Iris pigment epithelial cell (primary cell): ENCODE measurements at places on chromosomes 7 and 10.
A peak's percentile ranks its signal among the peaks of the same experiment; 100 is the strongest.

GRCh38 chr10:33234831-33235237 is 99.6 kb downstream of the NRP1 start:
- no peak for DNase-seq

GRCh38 chr10:29926693-29927048 is 132.7 kb downstream of the JCAD start:
- peak; percentile 73 for DNase-seq

DNA sequence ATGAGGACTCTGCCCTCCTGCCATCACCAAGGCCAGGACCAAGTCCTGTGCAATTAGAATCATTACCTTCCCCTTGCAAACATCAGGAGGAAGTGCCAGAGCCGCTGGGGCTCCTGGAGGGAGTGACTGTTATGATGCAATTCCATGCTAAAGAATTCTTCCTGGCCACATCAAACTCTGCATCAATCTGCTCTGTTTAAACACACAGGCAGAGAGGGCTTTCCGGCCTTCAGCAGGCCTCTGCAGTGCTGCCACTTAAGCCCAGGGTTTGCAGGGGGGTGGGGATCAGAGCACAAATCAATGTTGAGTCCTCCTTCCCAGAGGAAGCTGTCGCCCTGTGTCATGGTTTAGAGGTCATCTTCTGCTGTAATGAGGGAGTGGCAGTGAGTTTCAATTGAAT is 58.1 kb downstream of the CTBP2 start:
- peak; percentile 86 for DNase-seq

- DNase-seq = no peak
Measured at GRCh38 chr10:67308912-67309311, 383.1 kb downstream of the LRRTM3 start.

DNA sequence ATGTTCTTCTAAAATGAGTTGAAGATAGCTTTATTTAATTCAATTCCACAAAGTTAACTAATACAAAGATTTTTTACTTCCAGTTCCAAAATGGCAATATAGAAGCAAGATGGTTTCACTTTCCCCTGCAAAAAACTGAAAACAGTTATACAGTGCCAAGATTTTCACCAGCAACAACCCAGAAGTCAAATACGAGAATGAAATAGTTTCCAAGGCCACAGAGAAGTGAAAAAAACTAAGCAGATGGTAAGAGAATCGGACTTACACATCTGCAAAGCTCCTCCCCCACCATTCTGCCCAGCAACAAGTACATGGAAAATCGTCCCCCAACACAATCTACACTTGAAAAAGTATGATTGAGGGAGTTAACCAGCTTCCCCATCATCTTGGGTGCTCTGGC is 30.3 kb upstream of the KEL start:
- DNase-seq = no peak

DNA sequence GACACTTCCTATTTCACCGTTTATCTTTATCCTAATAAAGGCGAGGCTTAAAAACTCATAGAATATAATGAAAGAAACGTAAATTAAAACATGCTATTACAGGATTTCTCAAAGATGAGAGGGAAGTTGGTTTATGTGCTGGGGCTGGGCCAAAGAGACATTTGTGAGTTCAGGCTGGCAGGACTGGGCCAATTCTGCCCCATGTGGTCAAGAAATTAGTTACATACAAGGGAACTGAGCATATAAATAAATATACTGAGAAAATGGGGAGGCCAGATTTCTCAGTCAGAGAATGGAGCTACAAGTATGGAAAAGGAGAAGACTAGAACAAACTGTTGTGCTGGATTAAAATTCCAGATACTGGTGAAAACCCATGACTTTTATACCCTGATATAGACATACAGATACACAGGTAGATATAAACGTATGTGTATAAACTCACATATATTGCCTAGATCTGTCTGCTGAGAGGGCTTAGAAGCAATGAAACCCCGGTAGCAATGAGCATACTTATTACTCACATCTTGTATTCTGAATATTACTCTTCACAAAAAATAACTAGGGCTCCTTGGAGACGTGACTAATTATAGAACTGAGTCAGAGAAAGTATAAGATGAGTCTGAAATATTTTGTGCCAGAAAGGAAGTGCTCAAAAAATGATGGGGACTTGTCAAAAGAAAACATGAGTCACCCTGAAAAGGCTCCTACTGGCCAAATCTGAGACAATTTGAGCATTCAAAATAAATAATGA is 155.7 kb upstream of the FGFR2 start:
- DNase-seq = peak; percentile 91

GRCh38 chr10:79098596-79099015 is 29.8 kb downstream of the ZMIZ1 start:
- no peak for DNase-seq

DNA sequence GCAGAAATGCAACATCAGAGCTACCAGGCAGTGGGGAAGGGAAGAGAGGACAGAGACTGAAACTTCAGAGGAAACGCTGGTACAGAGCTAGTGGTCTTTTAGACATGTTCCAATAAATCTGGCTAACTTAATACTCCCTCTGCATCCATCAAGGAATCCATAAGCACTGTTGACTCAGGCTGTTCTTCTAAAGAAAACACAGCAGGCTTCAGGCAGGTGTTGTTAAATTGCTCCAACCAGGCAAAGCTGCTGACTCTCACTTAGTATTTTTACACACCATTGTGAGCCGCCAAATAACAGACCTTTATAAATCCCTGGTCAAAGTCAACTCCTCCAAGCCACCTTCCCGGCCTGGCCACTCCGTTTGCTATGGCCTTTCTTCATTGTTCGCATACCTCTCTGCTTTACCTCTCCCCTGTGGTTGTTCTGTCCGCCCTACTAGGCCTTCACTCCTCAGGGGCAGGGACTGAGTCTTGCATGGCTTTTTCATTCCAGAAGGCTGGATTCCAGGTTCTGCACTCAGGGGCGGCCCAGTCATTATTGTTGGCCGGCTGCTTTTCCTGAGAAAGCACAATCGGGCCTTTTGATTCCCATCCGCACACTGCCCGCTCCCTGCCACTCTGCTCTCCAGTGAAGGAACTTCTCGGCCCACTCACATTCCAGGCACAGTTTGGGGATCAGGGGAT is 18.4 kb downstream of the CREB3L2 start:
- no peak for DNase-seq

GRCh38 chr10:81303656-81304055 is 571.3 kb upstream of the NRG3 start:
- DNase-seq = no peak

DNA sequence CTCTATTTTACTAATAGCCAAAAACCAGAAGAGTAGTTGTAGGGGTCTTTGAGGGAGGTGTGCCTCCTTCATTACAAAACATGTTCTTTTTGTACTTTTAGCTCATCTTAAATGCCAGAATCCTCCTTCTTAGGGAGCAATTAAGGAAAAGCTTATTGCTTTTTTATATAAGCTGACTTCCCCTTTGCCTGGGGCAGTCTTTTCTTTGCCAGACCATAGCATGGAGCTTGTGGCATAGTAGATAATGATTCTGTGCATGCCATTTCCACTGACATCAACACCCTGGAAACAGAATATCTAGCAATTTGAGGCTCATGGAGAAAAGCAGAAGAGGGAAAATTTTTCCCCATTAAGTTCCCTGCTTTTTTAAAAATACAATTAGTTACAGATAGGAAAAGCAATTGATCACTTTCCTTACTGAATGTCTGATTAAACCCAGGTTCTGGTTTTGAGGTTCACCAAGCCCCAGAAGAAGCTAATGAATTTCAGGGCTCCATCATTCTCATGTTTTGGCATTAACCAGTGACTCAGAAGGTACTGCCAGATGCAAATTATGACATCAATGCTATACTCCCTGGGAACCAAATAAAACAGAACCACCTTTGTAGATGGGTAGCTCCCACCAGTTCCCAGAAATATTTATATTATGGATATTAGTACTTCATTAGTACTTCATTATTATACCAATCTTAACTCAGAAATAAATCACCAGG is 410.6 kb downstream of the KCNMA1 start:
- DNase-seq = no peak

DNA sequence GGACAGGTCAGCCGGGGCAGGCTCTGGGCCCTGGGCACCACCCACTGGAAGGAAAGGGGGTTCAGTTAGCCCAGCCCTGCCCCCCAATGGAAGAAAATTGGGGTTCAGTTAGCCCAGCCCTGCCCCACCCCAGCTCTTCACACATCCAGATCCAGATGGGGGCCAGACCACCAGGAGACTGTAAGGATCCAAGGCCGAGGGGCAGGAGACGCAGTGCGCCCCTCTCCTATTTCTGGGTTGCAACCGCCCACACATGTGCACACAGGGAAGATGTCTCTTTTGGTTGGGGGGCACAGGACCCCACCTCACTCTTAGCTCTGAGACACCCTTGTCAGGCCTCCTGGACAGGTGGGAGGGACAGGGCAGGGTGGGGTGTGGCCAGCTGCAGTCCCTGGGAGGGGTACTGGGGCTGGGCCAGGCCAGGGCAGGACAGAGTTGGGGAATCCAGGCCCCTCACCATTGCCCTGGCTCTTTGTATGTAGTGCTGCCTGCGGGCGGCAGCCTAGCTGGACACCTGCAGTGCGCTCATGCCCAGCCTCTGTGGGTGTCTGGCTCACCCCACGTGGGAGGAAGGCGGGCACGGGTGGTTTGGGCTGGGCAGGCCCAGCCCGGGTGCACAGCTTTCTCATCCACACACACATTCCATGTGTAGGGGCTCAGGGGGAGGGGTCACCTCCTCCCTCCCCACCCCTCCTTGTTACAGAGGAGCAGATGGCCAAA is 141.2 kb downstream of the LHPP start:
- DNase-seq = no peak

DNA sequence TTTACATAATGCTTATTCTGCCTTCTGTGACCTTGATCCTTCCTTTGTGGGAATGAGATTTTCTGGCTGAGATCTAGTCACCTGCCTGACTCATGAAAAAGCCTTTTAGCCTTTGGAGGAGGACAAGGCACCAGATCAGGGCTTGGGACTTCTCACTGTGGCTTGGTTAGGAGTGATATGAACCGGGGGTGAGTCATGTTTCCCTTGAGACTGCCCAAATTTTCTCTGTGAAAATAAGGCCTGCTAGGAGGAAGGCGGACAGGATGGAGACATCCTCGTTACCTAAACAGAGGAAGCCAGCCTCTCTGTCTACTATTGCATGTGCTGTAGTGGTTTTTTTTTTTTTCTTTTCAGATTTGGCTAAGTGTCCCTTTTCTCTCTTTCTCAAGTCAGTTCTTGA is 57.8 kb downstream of the EVX1 start:
- no peak for DNase-seq

GRCh38 chr10:103295374-103296015 is 18.6 kb downstream of the INA start:
- DNase-seq = peak; percentile 88

GRCh38 chr10:7205656-7206055 is 205.2 kb downstream of the SFMBT2 start:
- no peak for DNase-seq

- no peak for DNase-seq
Measured at GRCh38 chr7:48004638-48005037, 24.3 kb downstream of the SUN3 start.

DNA sequence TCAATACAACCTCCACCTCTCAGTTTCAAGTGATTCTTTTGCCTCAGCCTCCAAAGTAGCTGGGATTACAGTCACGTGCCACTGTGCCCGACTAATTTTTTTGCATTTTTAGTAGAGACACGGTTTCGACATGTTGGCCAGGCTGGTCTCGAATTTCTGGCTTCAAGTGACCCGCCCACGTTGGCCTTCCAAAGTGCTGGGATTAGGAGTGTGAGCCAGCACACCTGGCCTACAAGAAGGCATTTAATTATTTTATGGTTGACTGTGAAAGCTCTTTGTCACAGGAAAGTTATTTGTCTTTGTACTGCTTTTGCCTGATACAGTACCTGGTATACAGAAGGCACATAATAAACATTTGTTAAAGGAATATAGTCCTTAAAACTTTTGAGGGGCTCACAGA is 12.9 kb downstream of the MYOZ1 start:
- DNase-seq = no peak

GRCh38 chr10:84194424-84195043 is at the start of gene CDHR1:
TSS of gene CDHR1 (plus strand) at chr10:84194537. CDS start at chr10:84194761, 224 bp downstream.
- DNase-seq = no peak
